Tibial nerve (tissue), 4 donors: ENCODE measurements at places on chromosomes 16 and 17. TPM values are rescaled to one million over a fixed set of nuclear protein-coding genes. Genes with fewer than 3 reads are reported as not detected.

- DNase-seq = no peak
- no peaks in the 10 kb centered on the region for H3K36me3 ChIP-seq
- H3K4me1 ChIP-seq = no peaks in the 10 kb centered on the region
- H3K27ac ChIP-seq = no peak overlapping the region
- H3K4me3 ChIP-seq = no peak overlapping the region
- H3K27me3 ChIP-seq = no peaks in the 10 kb centered on the region
Observed at GRCh38 chr17:54307351-54307750, 484.6 kb downstream of the KIF2B start.

DNA sequence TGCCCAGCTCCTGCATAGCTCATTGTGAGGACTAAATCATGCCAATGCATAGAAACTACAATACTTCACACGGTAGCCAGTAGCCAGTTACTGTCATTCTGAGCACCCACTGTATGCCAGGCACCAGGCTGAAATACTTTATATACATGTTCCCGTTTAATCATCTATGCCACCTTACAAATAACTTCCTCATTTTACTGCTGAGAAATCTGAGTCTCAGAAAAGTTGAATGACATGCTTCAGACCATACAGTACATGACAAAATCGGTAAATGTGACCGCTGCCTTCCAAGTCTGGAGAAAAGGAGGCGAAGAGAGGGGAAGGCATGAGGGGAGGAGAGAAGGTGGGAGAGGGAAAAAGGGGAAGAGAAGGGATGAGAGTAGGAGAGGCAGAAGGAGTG, 9.2 kb upstream of the TLCD3B start:
- H3K27ac ChIP-seq = no peak overlapping the region
- H3K27me3 ChIP-seq = no peaks in the 10 kb centered on the region
- DNase-seq = no peak

C17orf78 gene
- not detected for total RNA-seq

DNA sequence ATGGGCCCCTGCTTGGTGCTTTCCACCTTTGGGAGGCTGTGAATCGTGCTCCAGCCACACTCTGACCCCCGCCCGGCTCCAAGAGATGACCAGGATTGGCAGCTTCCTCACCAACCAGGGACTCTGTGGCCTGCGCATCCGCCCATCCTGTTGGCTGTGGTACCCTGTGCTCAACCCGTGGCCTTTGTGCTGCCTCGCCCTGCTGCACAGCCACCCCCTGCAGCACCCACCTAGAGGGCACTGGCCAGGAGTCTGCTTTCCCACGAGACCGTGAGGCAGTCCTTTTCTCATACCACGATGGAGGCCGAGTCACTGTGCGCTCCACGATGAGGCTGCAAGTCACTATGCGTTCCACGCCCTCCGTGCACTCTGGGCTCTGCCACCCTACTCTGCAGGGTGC, 19.4 kb downstream of the NME3 start:
- H3K36me3 ChIP-seq = peaks cover 4% of the 10 kb centered on the region
- H3K4me1 ChIP-seq = no peaks in the 10 kb centered on the region
- DNase-seq = no peak

DNA sequence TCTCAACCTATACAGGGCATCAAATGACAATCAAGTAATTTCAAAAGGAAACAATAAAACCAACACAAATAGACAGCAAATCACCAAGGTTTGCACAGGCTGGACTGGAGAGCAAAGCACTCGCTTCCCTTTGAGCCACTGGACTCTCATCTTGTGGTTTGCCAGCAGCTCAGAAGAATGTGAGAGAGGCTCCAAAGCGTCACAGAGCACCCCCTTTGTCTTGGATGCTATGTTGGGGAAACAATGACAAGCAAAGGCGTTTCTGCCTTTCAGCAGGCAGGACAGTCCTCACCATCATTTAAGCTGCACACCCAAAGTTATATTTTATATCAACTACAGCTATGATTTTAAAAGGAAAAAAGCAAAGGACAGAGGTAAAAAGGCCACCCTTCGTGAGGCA, 13.2 kb downstream of the SLC6A4 start:
- no peaks in the 10 kb centered on the region for H3K36me3 ChIP-seq
- no peak for DNase-seq
- no peaks in the 10 kb centered on the region for H3K4me1 ChIP-seq
- no peak overlapping the region for H3K4me3 ChIP-seq
